ENCODE measurements at places on chromosomes 16 and 17.
A peak's percentile ranks its signal among the peaks of the same experiment; 100 is the strongest.

GRCh38 chr17:55588446-55589242, 77.4 kb upstream of the SMIM36 start:
- no peak for DNase-seq

- no peak for DNase-seq
Measured at GRCh38 chr17:47983492-47984223, 12.7 kb downstream of the CDK5RAP3 start.

- no peak for DNase-seq
Measured at GRCh38 chr17:77320044-77320440, 179.3 kb downstream of the SEC14L1 start.

GRCh38 chr16:66751992-66752322, 548 bp upstream of the DYNC1LI2 start:
- DNase-seq: no peak

- no peak for DNase-seq
Measured at GRCh38 chr16:4067262-4068001, 48.8 kb downstream of the ADCY9 start.

- DNase-seq: peak; percentile 59
Measured at GRCh38 chr16:48365601-48366164, 19.5 kb downstream of the SIAH1 start.
